SK-MEL-5 (cell line): ENCODE measurements at places on chromosomes 7 and 10.

- DNase-seq: no peak
These were observed 33.6 kb upstream of the A1CF start for GRCh38 chr10:50919010-50919409.

DNA sequence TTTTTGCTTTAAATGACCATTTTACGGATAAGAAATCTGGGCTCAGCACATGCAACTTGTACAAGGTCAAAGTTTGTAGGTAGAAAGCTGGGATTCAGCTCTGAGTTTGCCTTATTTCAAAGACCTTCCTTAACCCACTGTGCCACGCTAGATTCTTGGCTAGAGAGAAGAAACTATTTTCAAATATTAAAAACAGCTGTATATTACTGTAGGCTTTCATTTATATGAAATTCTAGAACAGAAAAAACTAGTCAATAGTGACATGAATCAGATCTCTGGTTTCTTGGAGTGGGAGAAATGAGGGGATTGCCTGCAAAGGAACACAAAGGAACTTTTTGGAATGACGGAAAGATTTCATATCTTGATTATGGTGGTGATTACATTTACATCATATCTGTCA lies 53.0 kb upstream of the C1GALT1 start:
- no peak for DNase-seq

- DNase-seq: no peak
These were observed 31.1 kb downstream of the PSAP start for GRCh38 chr10:71819985-71820384.

DNA sequence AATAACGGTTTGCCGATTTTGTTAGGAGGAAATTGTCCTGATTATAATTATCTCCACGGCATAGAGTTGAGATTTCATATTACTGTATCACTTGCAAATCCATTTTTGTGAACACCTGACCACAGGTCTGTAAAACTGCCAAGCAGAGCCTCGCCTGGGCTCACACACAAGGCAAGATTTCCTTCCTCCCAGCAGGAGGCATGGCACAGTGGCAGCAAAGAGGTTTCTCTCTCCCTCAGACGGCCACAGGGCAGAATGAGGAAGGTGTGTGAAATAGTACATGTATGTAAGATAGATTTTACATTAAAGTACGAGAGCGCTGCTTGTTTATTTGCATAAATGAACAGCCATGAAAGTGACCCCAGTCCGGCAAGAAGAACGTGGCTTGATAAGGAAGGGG lies 130.1 kb downstream of the CELF2 start:
- no peak for DNase-seq

DNA sequence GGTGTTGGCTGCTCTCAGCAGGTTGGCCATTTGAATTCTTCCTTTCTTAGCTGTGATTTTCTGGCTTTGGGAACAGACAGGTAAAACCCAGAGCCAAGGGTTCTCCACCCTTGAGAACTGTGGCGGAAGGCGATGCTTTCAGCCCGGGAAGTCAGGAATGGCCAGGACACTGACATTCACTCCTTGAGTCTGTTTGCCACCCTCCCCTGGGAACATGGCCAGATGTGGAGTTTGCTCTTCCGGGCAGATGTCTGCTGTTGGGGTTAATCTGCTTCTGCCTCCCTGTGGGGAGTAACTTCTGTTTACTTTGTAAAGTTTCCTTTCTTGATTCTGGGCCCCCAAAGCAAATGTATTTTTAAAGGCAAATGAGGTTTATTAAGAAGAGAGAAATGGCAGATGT lies 17.7 kb downstream of the GATA3 start:
- no peak for DNase-seq

DNA sequence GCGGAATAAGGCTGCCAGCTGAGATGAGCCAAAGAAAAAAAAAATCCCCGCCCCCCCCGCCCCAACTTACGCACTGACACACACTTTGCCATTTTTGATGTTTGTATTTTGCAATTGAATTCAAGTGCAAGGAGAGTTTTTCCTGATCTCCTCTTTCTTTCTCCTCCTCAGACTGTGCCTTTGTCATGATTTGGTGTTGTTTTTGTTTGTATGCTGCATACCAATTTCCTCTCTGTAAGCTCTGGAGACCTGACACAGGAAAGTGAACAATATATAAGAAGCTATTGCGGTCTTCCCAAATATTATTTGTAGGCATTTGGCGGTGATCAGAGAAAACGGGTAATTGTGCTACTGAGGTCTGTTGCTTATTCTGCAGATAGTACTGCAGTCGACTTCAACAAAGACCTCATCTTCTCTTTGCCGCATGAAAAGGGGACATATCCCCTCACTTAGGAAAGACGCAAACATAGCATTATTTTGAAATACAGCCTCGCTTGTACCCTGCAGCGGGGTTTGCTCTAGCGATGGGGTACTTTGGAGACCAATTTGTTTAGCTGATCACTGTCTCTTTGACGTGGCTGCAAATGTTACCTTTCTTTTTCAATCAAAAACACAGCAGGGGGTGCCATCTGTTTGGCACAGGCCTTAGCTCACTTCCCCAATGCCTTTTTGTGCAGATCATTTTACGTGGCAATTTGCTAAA lies 206.6 kb downstream of the SKAP2 start:
- no peak for DNase-seq

DNA sequence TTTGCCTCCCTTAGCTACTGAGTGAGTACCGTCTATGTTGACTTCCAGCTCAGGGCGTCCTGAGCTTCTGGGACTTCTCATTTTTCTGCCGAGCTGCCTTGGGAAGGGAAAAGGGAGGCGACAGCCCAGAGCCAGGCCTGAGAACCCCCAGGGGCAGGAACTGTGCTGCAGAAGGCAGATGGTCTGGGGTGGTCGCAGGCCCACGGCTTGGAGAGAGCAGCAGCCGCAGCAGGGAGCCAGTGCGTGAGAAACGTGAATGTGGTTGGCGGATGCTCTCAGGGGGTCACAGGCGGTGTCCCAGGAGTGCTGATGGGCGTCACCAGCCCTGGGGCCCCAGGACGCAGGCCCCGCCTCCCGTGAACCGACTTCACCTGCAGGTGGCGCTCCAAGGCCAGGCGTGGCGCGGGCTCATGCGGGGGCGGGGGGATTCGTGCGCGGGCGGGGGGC lies 9.2 kb upstream of the PWWP2B start:
- DNase-seq: peak; percentile 43

GRCh38 chr7:37081436-37081835 lies 357.1 kb upstream of the AOAH start:
- DNase-seq: no peak

DNA sequence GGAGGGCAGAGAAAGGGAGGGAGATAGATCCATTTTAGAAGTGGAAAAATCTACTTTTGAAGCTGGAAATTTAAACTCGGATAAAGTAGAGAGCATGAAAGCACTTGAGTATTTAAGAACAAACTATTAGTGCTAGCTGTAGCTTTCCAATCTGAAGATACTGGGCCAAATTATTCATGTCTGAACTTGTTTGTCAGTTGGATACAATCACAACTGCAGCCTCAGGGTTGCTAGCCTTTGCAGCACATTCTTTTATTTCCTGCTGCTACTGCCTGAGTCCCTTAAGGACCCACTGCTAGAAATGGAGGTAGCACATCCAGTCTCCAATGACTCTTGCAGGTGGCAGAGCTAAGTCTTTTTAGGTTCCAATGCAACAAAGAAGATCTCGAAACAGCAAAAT lies 8.3 kb upstream of the SLC25A13 start:
- no peak for DNase-seq

DNA sequence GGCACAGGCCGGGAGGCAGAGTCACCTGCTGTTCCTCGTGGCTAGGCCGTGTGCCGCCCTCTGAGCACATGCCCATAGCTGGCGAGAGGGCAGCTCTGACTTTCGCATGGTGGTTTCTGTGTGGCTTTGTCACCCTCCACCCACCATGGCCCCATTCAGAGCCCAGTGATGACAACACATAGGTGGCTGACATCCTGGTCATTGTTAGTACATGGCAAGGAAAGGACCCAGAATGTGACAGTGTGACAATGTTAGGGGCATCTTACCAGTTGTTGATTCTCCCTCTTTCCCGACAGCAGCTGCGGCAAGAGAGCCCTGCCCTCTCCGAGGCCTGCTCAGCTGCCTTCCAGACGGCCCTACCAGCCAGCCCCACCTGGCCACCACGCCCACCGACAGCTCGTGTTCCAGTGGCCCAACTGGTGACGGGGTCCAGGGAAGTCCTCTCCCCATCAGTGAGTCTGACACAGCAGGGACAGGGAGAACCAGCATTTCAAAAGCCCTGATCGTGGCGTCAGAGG lies 52.2 kb downstream of the ZNF467 start:
- DNase-seq: no peak

DNA sequence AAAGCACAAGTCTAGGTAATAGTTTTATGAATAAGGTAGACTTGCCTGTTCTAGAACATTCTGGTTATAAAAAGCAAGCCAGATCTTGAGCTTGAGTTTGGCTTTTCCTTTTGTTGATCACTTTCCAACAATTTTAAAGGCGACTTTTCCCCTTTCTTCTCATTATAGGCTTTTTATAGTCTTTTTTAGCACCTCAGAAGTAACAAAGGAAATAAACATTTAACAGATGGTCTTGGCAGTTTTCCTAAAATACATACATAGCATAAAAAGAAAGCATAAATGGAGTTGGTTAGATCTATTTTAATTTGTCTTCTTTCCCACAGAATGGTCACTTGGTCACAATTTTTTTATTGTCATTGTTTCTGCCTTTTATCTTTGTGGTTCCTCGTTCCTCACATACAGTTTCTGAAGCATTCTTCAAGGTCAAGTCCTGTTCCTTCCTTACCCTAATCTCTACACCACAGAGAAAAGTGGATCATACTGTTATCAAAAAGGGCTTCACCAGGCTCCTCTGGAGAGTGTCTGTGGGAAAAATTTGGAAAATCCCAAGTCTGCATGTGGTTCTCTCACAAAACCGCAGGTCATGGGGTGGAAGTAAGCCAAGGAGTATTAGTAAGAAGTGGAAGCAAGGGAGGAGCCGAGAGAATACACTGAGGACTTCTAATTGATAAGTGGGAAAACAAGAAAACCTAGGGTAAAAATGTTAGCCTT lies 31.3 kb downstream of the THNSL1 start:
- DNase-seq: peak; percentile 61

GRCh38 chr10:133131734-133132472 lies 28.1 kb upstream of the KNDC1 start:
- DNase-seq: no peak

GRCh38 chr10:125160856-125161706 lies 718 bp upstream of the CTBP2 start:
- DNase-seq: peak; percentile 85

DNA sequence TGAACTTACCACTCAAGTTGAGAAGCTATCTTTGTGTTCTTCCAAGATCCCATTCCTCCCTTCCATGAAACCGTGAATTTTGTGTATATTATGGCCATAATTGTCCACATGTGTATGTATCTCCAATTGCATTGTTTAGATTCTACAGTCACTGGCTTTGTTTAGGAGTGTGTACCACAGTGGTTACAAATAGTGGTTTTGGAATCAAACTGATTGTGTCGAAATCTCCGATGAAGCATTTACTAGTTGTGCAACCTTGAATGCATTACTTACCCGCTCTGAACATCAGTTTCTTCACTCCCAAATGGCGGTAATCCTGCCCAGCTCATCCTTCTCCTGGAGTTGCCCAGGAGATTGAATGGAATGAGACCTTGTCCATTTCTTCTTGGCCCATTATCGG lies 145.0 kb upstream of the ZNF32 start:
- DNase-seq: no peak

DNA sequence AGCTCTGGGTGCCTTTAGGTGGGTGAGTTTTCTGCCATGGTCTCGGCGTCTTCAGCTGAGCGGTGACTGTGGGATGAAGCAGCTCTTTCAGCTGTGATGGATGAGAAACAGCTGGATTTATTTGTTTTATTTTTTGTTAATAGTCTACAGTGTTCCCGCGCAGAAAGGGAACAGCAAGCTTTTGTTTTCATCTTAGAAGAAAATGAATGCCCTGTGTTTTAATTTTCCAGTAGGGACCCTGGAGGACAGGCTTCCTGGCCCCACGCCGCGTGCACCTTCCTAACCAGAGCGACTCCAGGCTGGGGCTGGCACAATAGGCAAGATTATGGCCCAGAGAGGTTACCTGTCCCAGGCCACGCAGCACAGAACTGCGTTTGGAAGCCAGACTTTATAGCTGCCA lies 57.6 kb downstream of the GTF2IRD1 start:
- DNase-seq: peak; percentile 27

GRCh38 chr10:13349463-13350274 lies 1.6 kb upstream of the SEPHS1 start:
- no peak for DNase-seq

DNA sequence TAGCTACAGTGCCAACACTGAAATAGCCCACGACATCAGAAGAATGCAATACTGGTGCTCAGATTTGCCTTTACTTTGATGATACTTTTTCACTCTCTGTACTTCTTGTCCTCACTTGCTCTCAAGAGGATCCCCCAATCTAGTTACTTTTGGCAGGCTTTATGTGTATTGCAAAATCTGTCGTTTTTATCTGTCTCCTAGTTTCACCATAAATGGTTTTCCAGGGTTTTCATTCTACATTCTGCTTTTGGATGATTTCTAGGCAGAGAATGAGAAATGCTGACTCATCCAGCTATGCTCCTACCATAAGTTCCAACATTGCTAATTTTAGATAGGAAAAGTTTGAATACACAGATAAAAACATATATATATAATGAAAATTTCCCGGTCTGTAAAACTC lies 659.5 kb upstream of the NRG3 start:
- DNase-seq: no peak

GRCh38 chr7:149607683-149608082 lies 110.1 kb upstream of the ZNF746 start:
- no peak for DNase-seq

GRCh38 chr7:9189703-9190102 lies 756.3 kb downstream of the NXPH1 start:
- no peak for DNase-seq

DNA sequence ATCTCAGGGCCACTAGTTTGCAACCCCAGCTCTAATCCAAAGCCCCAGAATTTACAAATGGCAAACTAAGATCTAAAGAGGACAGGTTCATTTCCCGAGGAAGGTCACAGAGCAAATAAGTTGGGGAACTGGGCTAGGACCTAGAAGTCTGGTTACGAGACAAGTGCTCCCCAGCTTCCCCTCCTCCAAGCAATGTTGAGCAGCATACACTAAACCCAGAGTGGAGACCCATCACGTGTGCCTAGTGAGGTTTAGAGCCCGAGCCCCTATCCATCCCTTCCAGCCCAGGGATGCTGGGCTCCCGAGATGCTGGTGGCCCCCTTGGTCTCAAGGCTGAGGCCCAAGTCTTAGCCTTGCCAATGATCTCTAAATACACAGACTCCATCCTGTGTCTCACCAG lies 209.5 kb upstream of the ZMIZ1 start:
- no peak for DNase-seq

GRCh38 chr10:109895095-109895818 lies 28.1 kb downstream of the XPNPEP1 start:
- DNase-seq: no peak
